ENCODE measurements at places on chromosomes 2 and 18.

GRCh38 chr18:7452331-7452730 lies 114.8 kb upstream of the PTPRM start:
- no peak for DNase-seq

DNA sequence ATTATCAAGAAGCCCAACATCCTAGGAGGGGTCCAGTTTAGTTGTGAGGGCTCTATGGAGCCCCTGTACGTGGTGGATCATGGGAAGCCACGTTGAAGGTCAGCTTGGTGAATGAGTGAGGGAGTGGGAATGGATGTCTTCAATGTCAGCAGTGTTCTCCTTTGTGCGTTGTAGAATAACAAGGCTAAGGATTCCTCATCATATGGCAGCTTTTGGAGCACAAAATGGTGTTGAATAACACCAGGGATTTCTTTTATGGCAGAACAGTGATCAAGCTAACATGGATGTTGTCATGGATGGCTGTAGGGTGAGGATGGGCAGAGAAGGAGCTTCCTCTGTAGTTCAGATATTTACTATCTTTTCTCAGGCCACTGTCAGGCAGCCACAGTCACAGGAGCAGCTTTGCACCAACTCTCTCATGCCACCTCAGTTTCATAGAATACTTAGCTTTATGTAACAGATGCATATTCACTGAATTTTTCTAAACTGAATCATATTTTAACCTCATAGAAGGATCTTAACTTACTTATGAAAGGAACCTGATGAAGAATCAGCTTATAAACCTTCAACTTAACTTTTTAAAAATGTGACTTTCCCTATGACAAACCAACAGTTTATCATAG lies 284.5 kb upstream of the EPAS1 start:
- no peak for DNase-seq

DNA sequence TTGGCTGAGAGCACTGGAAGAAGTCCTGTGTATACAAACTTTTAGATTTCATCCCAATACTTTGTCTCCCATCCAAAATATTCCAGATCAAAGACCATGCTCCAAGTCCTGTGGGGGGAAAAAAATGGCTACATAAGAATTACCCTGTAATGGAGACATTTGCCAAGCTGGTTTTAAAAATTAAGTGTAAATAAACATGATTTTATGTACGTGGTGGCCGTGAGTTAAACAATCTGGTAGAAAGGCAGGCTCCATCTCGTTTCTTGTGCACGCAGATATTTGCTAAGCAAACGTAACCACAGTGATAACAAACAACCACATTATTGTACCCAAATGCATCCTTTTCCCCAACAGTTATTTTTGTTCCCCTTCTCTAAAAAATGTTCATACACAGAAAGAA lies 176.4 kb downstream of the ZNF516 start:
- DNase-seq, result no peak

- DNase-seq, result no peak
These were observed 64.7 kb downstream of the DGKD start for GRCh38 chr2:233418761-233419546.

DNA sequence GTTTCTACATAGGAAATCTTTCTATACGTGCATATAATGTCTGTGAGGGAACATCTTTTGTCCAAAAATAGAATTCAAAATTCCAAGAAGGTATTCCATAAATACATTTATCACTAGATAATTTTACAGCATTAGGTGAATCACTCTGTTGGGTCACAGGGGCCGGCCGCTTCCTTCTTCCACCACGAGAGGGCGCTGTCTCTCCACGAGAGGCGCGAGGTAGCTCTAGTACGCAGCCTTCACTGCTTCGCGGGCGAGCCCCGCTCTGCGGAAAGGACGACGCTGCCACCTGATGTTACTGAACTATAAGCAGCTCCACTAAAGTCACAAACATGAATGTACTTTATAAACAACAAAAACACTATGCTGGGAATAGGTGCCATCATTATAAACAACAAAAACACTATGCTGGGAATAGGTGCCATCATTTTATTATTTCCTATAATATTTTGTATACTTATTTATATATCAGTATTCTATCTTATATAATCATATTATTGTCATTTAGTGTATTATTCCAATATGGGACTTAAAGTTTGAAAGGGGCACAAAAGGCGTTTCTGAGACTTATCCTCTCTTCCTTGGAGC lies 69.4 kb upstream of the REV1 start:
- peak; percentile 93 for DNase-seq

DNA sequence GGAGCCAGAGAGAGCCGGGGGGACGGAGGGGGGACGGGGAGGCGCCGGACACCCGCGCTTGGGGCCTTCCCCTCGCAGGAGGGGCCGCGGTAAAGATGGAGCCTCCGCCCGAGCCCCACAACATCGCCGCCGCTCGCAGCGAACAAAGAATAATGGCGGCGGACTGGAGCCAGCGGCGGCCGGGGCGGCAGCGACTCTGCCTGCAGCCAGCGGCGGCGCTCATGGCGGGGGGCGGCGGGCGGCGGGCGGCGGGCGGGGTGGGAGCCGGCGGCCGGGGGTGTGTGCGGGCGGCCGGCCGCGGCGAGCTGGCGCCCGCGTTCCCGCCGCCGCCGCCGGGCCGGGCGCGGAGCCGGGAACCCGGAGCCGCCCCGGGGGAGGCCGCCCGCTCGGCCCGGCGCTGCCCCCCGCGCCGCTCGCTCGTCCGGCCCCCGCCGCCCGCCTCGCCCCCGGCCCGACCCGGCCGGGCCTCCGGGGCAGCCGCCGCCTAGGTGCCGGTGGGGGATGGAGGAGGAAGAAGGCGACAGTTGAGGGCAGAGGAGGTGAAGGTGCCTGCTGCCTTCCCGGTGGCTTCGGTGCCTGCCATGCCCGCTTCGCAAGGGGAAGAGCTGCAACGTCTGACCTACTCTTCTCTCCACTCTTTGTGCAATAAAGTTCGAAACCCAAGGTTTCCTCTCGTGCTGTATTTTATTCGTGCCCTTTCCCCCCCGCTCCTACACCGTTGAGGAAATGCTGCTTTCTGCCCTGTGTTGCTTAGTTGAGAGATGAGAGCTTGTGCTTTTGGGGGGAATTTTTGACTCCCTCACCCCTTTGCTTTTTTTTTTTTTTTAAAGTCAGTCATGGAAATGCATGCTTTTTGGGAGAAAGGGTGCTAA lies 634 bp downstream of the CREB1 start:
- peak; percentile 40 for DNase-seq

DNA sequence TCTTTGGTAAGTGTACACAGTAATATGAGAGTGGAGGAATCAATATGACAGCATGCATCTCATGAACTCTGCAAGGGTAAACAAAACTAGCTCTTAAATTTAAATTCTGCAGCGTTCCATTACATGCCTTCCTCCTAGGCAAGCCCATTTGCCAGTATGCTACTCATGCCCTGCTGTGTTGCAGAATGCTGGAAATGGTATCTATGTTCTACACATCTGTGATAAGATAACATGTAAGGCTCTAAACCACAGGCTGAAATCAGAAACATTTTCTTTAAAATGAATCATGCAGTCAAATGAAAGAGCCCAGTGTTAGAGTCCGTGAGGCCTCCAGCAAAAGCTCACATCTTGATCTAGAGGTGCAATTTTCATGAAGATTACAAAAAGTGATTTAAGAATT lies 112.8 kb upstream of the FN1 start:
- DNase-seq, result no peak

DNA sequence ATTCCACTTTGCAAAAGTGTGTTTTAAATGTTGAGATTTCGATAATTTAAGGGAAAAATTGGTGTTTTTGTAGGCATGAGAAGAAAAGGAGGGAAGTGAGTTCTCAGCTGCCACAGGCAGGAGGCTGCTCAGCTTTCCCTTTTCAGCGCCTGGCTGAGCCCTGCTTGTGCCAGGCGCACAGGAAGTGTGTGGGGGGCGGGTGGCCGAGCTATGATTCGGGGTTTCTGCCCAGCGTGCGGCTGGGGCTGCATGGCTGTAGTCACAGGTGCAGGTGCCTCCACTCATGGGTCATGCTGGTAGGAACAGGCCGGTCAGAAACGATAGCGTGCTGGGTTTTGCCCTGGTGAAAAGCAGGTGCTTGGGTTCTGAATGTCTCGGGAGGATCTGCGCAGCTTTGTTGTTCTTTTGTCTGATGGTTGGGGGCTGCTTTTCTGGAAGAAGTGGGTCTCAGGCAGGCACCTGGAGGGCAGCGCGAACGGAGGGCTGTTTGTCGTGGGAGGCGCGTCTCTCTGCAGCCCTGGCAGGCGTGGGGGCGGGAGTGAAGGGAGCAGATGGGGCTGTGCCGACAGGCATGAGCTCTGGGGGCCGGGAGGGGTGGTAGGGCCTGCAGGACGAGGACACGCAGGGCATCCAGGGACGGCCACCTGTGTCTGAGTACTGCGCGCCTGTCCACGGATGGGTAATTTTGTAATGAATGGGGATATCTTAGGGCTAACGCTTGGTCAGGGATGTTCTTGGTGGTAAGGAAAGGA lies 2.1 kb downstream of the KCNG2 start:
- no peak for DNase-seq

GRCh38 chr2:55489467-55490062 lies 30.0 kb upstream of the CFAP36 start:
- DNase-seq, result no peak

GRCh38 chr2:235543128-235543750 lies 49.4 kb downstream of the AGAP1 start:
- no peak for DNase-seq

DNA sequence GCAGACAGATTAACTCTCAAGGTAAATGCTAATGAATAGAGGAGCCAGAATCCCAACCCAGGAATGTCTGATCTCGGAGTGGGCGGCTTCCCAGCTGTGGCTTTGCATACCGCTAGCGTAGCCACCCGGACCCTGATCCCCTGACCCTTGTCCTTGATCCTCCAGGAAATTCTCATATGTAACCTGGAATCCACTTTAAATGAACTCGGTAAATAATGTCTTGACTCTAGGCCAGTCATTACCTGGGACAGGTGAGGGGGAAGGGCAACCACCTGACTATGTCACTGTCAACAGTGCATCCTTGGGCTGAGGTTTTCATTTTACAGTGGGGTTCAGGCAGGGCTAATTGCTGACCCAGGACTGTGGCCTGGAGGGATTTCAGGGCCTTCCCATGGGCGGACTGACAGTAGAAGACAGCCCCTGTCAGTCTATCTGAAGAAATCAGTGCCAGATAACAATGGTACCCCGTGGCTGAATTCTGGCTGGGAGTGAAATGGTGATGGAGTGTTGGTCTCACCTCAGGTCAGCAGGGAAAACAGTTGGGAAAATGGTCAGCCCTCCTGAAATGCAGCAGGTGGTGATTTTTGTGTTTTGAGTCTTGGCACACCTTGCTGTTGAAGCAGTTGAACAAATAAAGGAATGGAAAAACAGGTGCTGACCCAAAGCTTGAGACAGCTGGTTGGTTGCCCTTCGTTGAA lies 9.6 kb downstream of the ACKR3 start:
- DNase-seq, result no peak

DNA sequence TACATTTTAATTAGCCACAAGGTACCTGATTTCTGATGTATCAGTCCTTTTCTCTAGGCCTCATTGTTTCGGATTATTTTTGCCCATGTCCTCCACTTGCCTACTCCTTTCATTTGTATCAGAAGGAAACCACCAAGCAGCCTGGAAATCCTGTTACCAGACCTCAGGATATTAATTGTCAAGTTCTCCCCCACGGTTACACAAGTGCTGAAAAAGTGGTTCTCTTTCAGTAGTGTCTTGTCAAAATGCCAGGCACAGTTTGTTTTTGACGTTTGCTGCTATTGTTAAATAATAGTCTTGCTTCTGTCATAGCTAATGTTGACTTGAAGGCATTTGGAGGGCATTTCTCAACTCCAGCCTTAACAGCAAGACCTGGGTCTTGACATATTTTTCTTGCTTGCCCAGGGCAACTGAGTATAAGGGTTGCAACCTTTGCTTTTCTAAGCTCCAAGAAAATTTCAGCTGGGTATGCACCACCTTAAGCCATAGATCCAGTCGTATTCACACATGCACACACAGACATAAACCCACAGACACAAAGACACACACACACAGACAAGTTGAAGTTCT lies 31.0 kb downstream of the INSIG2 start:
- no peak for DNase-seq

GRCh38 chr2:207161247-207162123 lies 4.3 kb downstream of the KLF7 start:
- DNase-seq, result no peak

- no peak for DNase-seq
These were observed 66.9 kb upstream of the MAP3K20 start for GRCh38 chr2:173008786-173009185.

DNA sequence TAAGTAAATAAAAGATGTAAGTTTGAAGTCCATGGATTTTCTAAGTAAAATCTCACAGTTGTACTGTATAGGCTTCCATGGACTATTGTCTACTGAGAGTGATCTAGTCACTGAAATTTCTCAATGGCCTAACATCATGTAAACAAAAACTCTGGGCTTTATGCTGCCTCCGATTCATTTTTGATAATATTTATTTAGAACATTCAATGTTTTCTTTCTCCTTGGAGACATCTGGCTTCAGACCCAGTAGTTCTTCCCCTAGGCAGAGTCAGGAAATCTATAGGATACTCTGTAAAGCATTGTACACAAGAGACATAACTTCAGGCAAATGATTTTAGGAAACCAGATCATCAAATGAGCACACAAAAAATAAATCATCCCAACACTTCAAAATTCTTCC lies 1208.6 kb upstream of the ZEB2 start:
- DNase-seq, result no peak

DNA sequence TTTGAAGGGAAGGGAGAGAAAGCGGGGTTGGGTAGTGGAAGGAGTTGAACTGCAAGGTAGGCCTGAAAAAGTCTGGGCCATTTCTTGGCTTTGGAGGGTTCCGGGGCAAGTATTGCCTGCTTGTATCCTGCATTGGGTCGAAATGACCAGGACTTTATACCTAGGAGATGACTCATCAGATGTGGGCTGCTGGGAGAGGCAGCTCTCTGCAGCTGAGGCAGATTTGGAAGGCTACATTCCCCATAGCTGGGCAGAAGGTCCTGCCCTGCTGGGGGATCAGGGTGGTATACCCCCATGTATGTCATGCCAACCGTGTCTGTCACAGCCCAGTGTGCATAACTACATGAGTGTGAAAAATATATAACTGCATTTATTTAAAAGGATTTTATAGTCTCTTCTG lies 171.8 kb upstream of the SPRED2 start:
- DNase-seq, result no peak

- DNase-seq, result no peak
These were observed 13.0 kb downstream of the MTERF4 start for GRCh38 chr2:241088791-241089732.

GRCh38 chr2:40373111-40373510 lies 78.8 kb downstream of the SLC8A1 start:
- no peak for DNase-seq

- DNase-seq, result no peak
These were observed 291.5 kb downstream of the PTH2R start for GRCh38 chr2:208698114-208698513.

GRCh38 chr2:102615620-102616436 lies 3.5 kb upstream of the SLC9A2 start:
- no peak for DNase-seq

GRCh38 chr2:73111073-73112025 lies 1.4 kb downstream of the RAB11FIP5 start:
- DNase-seq, result no peak

All from activated naive CD4-positive, alpha-beta T cell (primary cell).